HFFc6 (cell line): ENCODE measurements at places on chromosomes 6 and 20.

DNA sequence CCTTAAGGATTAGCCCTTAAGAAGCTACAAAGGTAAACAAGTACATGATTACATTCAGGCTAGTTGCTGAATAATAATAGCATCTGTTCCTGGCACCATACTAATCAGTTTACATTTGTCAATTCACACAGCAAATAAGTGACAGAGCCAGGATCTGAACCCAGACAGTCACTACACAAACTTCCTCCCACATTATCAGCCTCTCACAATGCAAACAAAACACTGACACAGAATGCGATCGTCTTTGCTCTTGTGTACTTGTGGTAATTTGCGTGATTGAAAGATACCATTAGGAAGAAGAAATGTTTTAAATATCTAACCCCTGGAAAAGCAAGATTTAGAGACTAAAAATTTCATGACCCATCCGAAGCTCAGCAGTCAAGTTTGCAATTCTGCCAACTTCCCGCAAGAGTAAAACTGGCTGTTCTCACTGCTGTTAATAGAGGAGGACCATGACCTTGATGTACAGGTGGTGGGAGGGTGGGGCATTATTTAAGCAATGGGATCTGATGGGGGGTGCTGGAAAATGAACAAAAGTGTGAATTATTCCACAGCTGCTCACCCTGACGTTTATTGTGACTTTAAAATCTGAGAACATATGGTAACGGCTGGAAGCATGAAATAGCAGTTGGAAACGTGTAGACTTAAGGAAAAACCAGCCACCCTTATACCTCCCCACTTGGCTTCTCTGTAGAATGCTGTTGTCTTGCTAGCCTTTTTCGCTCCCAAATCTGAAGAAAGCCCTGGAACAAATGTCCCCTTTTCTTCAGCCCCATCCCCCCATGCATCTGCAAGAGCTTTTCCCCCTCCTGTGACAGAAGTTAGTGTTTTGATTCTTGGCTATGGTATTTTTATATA is 95.3 kb upstream of the ARMC2 start:
- DNase-seq = no peak

DNA sequence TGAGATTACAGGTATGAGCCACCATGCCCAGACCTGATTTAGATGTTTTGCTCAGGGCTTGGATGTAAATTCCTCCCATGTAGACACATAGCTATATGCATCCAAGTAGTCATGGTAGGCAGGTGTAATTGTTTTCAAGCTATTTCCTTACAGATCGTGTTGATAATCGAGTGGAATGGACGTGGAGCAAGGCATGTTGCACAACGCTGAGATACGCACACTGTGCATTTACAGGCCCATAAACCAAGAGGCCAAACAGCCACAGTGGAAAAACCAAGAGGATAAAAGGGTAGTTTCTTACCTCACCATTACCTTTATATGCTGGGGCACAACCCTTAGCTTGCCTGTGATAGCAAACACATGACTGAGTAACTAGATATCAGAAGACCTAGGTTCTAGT is 51.0 kb upstream of the ADGRF1 start:
- no peak for DNase-seq

DNA sequence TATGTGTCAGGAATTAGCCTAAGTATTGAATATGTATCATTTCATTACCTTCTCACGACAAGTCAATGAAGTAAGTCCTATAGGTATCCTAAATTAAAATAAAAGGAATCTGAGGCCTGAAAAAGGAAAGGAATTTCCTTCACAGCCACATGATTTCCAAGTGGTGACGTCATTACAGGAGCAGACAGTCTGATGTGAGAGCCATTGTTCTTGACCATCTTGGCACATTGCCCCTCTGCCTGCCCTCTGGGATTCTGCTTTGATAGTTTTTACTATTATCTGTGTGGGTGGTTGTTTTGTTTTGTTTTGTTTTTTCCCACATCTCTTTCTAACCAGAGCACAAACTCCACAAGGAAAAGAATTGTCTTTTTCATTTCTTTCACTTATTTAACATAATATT is 219.8 kb upstream of the UFL1 start:
- DNase-seq = no peak

DNA sequence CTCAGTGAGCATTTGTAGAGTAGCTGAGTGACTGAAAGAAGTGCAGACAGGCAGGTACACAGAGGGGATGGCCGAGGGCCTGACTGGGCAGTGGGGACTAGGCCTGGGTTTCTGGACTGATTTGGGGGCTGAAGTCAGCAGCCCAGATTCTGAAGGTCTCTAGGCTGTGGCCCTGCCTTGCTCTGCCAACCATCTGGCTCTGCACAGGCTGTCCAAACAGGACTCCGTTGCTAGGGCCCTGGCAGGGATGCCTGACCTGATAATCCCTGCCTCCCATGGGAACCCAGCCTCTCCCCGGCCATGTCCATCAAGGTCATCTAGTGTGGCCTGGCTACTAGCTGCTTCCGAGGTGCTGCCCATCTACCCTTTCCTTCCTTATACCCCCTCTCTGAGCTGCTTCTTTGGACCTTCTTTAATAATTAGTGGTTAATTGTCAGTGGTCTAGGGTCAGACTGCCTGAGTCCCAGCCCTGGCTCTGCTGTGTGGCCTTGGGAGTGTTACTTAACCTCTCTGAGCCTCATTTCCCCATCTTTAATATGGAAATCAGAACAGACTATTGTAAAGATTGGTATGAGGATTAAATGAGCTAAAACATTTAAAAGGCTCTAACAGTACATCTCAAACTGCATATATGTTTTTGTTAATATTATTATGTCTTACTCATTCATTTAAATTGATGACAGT is 137.9 kb downstream of the VEGFA start:
- no peak for DNase-seq

DNA sequence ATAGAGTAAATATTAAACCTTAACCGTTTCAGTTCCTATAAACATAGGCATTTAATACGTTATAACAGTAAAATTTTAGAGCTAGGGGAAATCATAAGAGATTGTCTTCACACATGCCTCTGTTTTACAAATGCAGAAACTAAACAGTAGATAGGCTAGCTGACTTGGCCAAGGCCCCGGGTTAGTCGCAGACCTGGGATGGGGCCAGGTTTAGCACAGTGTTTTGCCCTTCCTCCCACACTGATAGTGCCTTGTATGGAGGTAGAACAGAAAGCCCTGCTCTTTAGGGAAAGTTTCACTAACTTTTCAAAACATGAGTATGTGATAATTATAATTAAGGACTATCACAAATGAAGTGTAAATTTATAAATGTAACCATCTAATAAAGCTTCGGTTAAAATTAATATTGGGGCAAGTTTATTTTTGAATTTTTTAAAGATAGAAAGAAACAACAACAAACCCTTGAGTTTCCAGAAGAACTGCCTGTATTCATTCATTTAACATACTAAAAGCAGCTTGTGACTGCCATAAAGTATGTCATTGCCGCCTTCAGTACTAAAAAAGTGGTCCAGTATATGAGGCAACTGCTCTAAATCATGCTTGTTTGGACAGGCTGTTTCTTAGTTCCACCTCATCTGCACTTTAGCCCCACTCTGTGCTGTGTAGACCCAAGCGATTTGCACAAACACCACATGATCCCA is 62.5 kb upstream of the LOC128125822 start:
- no peak for DNase-seq

DNA sequence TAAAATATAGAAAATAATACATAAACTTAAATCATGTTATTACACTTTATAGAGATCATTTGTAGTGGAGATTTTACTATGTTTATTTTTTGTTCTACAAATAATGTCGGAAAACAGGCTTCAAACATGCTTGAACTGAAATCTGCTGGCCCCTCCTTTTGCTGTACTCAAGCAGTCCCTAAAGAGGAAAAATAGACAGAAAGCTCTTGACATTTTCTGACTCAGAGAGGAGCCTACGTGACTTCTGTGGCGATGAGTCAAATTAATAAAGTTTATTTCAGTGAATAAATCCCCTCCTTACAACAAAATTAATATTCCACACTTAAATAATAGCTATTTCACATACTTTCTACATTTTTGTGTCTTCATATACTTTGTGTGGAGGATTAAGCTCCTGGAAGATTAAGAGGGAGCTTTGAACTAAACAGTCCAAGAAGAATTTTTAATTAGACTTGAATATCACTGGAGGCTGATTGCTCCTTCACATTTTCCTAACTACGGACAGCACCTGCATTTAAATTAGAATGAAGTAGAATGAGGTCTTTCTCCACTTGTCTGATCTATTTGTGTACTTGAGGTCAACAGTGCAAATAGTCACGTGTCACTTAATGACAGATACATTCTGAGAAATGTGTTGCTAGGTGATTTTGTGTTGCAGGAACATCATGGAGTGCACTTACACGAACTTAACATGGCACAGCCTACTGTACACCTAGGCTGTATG is 1.7 kb upstream of the TREM1 start:
- DNase-seq = no peak

- DNase-seq = no peak
These were observed 203.3 kb upstream of the TAB2 start for GRCh38 chr6:149114167-149114566.

GRCh38 chr6:108625581-108625980 is 64.9 kb downstream of the FOXO3 start:
- DNase-seq = no peak

GRCh38 chr20:16353417-16353781 is 219.8 kb downstream of the KIF16B start:
- no peak for DNase-seq

- no peak for DNase-seq
These were observed 36.6 kb downstream of the BCL2L1 start for GRCh38 chr20:31685853-31686643.

GRCh38 chr6:151999194-151999593 is 191.7 kb downstream of the ESR1 start:
- peak; percentile 20 for DNase-seq

GRCh38 chr20:40468759-40469158 is 220.3 kb downstream of the MAFB start:
- no peak for DNase-seq

GRCh38 chr6:142937986-142938385 is 7.0 kb downstream of the HIVEP2 start:
- no peak for DNase-seq

DNA sequence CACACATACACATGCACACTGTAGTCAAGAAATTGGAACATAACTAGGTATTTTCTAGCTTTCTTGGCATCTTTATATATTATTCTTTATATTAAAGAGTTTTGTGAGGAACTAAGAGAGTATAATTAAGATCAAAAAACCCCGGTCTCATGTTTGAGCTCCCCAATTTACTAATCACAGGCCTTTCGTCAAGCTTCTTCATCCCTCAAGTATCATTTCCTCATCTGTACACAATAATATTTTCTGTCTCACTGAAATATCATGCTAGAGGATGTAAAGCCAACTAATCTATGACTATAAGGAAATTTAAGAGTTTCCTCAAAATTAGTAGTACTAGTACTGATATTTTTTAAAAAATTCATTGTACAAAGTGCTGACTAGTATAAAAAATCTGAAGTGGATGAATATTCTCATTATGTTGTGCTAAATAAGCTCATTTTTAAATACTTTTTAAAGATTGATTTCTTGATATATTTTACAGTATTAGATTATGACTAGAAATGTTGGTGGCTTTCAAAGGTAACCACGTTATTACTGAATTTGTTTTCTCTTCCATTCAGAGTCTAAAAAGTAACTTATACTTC is 28.0 kb downstream of the PEX3 start:
- DNase-seq = no peak

GRCh38 chr20:61932199-61932592 is 133.5 kb downstream of the TAF4 start:
- no peak for DNase-seq

GRCh38 chr6:85436939-85437495 is 12.9 kb upstream of the NT5E start:
- DNase-seq = no peak

DNA sequence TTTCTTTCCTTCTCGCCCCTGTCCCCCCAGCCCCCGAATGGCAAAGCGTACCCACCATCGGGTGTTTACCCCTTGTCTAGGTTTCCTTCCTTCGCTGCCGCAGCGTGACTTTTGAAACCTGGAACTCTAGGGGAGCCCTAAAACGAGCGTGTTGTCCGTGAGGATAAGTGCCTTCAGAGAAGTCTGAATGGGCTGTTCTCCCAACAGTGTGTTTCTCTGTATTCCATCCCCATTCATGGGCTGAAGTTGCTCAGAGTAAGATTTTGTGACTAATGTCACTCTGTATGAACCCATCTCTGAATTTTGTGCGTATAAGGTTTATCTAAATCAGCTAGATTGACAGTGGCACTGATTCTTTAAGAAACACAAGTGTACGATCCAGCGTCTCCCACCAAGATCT is 949 bp downstream of the MACROD2 start:
- DNase-seq = no peak

DNA sequence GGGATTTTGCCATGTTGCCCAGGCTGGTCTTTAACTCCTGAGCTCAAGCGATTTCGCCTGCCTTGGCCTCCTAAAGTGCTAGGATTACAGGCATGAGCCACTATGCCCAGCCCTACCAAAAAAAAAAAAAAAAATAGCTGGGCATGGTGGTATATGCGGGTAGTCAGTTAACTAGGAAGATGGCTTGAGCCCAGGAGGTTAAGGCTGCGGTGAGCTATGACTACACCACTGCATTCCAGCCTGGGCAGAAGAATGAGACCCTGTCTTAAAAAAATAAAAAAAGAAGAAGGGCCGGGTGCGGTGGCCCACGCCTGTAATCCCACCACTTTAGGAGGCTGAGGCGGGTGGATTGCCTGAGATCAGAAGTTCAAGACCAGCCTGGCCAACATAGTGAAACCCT is 50.2 kb downstream of the ELOVL2 start:
- no peak for DNase-seq

DNA sequence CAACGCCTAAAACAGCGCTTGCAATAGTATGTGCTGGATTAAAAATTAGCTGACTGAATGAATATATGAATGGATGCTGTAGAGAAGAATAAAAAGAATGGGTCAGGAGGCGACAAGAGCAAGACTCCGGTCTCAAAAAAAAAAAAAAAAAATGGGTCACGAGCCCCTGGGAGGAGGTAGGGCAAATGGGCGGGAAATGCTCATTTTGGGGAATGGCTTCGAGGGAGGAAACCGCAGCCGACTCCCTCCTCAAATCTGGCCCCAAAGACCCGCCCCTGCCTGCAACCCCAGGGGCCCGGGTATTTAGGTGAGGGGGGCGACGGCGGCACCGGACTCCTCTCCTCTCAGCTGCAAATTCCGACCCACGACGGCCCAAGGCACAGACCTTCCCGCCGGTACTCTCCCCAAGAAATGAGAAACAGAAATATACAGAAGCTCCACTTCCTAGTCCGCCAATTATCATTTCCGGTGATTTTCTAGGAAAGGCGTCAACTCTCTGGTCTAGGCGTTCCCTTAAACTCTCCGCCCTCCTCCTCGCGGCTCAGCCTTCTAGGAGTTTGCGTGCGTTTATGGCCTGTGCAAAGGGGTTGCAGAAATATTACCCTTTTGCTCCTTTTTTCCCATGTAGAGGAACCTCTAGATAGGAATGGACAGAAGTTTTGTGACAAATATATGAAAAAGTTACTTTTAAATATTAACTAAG is at the start of gene ZNF311:
ZNF311 (minus strand) TSS at position 133 of the 703 bp plus-strand sequence. CDS start 1,361 bp downstream, outside the sequence.
- no peak for DNase-seq

- DNase-seq = no peak
These were observed 438 bp upstream of the TMC2 start for GRCh38 chr20:2535711-2536559.

GRCh38 chr6:105786449-105786848 is 299.7 kb upstream of the PRDM1 start:
- DNase-seq = no peak
